Cerebellum (tissue), 4 donors: ENCODE measurements at places on chromosomes 11 and 22.

DNA sequence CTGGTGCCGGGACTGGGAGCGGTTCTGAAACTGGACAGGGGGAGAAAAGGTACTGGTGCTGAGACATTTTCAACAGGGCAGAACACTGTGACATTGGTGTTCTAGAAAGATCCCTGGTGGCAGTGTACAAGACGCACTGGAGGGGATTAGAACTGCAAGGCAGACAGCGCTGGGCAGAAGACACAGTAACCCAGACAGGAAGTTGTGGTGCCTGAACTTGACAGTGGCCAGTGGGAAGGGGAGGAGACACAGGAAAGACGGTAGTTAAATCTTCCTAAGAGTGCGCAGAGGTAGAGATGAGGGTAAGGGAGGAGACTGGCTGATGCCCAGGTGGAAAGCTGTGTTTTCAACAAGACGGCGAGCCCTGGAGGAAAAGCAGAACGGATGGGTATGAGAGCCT, 24.5 kb downstream of the FAM227A start:
- DNase-seq, result no peak

DNA sequence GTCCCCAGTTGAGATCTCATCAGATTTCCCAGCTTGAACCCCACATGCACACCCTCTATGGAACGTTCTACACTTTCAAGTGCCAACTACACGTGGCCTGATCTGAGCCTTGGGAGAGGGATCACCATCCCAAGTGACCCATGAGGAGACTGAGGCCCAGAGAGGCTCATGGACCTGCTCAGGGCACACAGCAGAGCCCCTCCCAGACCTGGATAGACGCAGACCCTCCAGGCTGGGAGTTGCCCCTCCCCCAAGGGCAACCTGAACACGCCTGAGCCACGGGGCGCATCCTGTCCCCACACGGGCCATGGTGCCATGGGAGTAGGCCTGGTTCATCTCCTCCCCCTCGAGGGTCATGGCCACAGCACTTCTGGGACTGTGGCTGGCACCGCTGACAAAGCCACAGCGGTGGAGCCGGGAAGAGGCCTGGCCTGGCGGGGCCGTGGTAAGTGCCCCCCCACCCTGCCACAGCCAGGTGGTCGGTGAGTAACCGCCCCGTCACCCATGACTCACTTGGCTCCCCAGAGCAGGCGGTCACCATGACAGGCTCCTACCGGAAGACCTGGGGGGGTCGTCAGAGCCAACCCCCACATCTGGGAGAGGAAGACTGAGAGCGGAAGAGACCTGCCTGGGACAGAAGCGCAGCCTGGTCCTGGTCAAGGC, 8.1 kb downstream of the WNT7B start:
- no peak for DNase-seq

- no peak for DNase-seq
These were observed 496.0 kb downstream of the MIAT start for GRCh38 chr22:27153386-27153785.

GRCh38 chr22:19801340-19802000, 40.9 kb downstream of the TBX1 start:
- no peak for DNase-seq

GRCh38 chr11:7524462-7525235, 10.8 kb downstream of the PPFIBP2 start:
- DNase-seq, result no peak

DNA sequence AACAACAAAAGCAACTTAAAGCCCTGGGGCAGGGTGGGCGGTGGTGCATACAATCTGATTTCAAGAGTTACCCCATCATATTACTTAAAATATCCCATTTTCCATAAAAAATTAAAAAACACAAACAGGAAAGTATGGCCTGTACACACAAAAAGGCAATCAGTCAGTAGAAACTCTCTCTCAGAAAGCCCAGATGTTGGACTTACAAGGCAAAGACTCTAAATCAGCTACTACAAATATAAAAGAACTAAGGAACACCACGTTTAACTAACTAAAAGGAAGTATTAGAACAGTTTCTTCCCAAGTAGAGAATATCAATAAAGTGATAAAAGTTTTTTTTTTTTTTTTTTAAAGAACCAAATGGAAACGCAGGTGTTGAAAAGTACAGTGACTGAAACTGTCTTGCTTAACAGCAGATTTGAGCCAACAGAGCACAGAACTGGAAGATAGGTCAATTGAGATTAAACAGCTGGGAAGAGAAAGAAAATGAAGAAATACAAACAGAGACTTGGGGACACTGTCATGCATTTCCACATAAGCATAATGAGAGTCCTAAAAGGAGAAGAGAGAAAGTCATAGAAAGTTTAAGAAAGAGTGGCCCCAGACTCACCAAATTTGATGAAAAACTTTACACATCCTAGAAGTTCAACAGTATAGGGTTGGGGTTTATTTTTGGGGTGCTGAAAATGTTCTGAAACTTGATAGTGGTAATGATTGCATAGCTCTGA, 8.6 kb downstream of the SC5D start:
- no peak for DNase-seq

DNA sequence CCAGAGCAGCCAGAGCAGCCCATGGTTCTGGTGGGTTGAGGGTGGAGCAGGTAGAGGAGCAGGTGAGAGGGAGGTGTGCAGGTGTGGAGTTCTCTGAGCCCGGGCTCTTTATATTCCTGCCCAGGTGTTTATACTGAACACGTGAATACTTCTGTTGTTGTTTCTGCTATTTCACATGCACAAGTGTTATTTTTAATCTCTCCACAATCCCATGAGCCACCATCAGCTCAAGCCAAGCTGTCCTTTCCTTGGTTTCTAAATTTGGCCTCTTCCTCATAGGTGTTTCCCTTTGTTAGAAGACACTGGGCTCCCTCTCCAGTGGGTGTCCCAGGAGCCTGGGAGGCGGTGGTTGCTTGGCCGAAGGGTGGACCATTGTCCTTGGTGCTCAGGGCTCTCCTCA, at the start of gene KRTAP5-3:
KRTAP5-3 (minus strand) TSS at position 101 of the 400 bp plus-strand sequence; CDS start at position 23, 78 bp downstream.
- no peak for DNase-seq

DNA sequence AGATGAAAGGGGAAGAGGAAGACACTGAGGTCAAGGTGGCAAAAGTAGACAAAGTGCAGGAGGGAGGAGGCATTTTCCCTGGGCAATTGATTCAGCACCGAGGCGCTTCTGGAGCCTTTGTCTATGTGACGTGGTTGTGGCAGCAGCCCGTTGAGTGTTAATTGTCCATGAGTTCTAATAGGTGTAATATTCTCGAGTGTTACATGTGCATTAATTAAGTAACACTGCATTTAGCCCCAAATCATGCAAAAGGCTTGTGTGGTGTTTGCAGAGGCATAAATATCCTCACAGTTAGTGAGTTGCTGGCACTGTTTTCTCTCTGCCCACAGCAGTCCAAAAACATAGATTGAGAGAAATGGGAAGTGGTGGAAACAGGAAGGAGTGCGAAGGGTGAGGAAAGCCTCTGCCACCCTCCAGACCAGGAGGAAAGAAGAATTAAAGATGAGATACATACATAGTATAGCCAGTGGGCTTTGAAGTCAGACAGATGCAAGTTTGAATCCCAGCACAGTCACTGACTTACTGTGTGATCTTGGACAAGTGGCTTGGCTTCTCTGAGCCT, 361.2 kb downstream of the MN1 start:
- no peak for DNase-seq

DNA sequence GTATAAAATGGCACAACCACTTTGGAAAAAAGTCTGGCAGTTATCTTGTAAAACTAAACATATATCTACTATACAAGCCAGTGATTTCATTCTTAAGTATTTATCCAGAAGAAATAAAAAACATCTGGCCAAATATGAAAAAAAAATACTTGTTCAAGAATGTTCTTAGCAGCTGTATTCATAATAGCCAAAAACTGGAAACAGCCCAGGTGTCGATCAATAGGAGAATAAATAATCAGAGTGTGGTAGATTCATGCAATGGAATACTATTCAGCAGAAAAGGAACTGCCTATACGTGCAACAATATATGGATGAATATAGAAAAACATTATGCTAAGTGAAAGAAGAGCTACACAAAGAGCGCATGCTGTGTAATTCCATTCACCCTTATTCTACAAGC, 36.7 kb downstream of the POU2AF1 start:
- no peak for DNase-seq

GRCh38 chr11:60274416-60274815, 6.0 kb upstream of the MS4A4A start:
- DNase-seq, result no peak

DNA sequence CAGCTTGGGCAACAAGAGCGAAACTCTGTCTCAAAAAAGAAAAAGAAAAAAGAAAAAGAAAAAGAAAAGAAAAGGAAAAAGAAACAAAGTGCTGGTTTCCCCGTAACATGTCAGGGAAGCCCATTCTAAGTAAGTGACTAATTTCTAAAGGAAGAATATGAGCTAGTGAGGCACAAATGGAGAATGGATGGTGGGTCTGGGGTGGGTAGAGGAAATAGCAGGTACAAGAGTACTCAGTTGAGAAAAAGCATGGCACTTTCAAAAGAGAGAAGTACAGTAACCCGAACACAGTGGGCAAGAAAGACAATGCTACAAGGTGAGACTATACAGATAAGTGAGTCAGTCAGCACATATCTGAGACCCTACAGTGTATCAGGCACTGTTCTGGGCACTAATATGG, 4.5 kb downstream of the MAJIN start:
- no peak for DNase-seq

DNA sequence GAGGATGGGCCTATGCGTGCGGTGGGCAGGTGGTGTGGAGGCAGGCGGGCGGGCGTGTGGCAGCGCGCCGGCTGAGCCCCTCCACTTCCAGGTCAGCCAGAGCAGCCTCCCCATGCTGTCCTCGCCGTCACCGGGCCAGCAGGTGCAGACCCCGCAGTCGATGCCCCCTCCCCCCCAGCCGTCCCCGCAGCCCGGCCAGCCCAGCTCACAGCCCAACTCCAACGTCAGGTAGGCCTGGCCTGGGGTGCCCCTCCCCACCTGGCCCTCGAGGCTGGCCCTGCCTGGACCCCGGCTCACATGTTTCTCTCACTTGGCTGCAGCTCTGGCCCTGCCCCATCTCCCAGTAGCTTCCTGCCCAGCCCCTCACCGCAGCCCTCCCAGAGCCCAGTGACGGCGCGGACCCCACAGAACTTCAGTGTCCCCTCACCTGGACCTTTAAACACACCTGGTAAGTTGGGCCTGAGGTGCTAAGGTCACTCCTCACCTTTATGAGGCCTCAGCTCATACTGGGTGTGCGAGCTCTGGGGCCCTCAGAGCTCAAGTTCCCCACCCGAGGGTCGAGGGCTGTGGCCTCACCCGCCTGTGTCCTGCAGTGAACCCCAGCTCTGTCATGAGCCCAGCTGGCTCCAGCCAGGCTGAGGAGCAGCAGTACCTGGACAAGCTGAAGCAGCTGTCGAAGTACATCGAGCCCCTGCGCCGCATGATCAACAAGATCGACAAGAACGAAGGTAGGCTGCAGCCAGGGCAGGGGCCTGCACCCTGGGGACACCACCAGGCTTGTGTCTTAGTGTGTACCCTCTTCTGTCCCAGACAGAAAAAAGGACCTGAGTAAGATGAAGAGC, 75.3 kb downstream of the MED15 start:
- DNase-seq, result no peak

DNA sequence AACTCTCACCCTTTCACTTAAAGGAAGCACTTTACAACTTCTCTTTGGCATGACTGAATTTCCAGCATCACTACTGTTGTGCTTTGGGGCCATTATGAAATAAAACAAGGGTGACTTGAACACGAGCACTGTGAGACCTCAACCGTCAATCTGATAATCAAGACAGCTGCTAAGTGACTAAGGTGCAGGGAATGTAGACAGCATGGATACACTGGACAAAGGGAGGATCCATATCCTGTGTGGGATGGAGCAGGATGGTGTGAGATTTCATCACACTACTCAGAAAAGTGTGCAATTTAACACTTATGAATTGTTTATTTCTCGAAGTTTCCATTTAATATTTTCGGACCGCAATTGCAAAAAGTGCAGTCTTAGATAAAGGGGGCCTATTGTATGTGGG, 16.1 kb upstream of the EXPH5 start:
- DNase-seq, result no peak

DNA sequence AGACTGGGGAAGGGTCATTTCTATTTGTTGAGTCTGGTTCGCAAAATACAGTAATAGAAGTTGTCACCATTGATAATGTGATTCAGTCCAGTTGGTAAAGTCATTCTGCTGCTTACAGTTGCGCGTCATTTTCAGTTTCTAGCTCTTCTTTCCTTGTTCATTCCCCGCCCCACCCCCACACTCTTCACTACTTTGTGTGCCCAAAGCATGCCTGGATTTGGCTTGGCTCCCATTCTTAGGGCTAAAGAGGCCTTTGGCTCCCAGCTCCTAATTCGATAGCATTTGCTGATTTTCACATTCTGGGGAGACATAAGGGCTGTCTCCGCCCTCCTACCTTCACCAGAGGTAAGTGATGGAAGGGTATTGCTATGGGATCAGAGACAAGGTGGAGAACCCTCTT, 43.0 kb downstream of the CECR2 start:
- peak; percentile 72 for DNase-seq

DNA sequence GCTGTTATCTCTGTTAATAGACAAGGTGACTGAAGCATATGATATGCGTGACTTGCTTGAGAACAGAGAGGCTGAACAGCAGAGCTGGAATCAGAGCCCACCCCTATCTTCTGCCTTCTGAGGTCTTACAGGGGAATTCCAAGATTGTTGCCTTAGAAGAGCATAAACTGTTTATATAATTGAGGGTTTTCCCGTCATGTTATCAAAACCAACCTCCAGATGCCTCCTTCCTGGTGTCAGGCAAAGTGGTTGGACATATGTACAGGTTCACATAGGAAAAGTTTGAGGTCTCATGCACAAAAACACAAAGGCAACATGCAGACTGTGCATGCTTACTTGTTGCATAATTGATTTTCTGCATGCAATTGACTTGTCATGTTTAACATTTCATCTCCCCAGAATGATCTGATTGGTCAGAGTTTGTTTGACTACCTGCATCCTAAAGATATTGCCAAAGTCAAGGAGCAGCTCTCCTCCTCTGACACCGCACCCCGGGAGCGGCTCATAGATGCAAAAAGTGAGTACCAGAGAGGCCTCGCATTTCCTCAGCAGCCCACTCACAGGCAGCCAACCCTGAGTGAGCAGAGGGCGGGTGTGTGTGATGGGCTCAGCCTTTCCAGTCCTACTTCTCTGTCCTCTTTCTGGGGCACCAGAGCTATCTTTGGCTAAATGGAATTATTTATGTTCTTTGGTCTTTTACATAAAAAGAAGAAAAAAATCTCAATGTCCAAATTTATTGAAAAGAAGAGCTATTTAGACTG, 88.9 kb downstream of the BMAL1 start:
- no peak for DNase-seq

- no peak for DNase-seq
These were observed 645 bp downstream of the RTCB start for GRCh38 chr22:32411402-32411801.

- no peak for DNase-seq
These were observed 13.9 kb downstream of the OVCH2 start for GRCh38 chr11:7692426-7692825.
